ENCODE measurements at places on chromosomes 7 and 10.

DNA sequence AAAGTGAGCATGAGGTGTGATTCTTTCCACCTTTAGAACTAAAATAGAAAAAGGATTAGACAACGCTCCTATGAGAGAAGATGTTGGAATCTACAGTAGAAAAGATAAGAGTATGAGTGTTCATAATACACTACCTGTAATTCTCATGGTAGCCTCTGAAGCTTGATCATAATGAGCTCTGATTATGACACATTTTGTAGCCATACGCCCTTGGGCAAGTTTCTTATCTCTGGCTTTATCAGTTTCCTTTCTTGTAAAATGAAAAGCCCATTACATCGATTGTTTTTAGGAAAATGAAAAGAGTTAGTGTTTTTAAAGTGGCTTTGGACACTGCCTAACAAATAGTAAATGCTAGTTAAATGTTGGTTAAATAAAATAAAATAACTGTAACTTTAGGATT lies 22.4 kb upstream of the PRSS58 start:
- no peak for DNase-seq

DNA sequence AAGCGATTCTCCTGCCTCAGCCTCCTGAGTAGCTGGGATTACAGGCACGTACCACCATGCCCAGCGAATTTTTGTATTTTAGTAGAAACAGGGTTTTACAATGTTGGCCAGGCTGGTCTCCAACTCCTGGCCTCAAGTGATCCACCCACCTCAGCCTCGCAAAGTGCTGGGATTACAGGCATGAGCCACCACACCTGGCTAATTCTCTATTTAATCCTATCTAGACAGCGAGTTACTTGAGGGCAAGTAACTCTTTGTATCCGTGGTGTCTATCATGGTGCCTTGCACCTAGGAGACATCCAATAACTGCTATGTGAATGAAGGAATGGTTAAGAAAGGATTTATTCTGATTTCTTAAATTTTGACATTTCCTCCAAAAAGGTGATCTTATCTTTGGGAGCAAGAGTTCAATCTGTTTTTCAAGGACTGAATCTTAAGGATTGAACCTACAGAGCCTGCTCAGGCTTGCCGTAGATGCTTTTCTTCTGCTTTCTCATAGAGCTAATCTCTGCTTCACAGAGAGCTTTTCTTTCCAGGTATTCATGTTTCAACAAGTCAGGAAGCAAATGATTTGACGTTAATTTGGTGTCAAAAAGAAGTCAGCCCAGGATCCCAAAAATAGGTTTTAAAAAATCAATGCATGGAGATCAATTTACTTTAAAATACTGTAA lies 101.6 kb downstream of the CUL2 start:
- DNase-seq, result no peak

DNA sequence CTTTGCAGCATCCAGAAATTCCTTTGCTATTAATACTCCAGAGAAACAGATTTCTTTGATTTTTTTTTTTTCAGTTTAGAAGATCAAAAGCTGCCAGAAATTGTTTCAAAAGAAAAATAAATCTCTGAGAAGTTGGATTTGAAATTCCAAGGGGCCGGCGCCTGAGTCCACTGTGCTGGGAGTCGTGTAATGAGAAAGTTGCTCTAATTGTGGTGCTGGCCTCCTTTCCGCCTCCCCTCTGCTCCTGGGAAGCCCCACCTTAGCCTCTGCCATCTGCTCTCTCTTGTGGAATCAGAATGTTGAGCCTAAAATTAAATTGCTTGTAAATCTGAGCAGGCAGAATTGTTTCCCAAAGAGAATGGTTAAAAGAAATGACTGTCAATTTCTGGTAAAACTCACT lies 93.3 kb downstream of the EMX2 start:
- DNase-seq, result no peak

DNA sequence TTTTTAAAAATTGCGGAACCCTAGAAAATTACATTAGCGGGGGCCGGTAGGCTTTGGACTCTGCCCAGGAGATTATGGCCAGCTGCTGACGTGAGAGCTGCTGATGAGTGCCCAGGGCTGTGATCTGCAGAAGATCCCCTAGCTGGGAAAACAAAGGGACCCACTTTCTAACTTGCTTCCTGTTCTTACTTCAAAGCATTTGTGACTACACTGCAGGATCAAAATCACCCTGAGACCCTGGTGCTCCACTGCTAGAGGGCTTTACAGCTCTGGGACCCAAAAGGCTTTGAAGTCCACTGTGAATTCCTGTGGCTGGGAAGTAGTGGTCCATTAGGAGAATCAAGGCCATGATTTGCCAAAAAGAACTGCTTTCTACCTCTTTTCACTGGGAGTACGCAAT lies 499.4 kb upstream of the AKR1E2 start:
- no peak for DNase-seq

DNA sequence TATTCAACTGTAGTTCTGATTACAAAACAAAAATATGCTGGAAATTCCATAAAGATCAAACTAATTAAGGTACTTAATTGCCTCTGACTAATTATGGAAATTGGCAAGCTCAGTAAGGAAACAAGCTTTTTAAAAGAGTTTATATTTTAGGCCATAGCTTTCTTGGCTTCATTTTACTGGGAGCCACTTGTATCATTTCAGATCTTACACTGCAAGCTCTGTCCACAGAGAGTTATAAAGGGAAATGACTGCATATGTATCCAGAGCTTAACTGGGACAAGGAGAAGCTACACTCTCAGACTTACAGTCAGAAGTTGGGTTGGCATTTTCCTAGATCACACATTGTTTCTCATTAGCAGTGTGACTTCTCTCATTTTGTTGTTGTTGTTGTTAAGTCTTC lies 92.4 kb downstream of the LRRN3 start:
- no peak for DNase-seq

GRCh38 chr10:130497056-130498010 lies 361.1 kb downstream of the GLRX3 start:
- DNase-seq, result no peak

DNA sequence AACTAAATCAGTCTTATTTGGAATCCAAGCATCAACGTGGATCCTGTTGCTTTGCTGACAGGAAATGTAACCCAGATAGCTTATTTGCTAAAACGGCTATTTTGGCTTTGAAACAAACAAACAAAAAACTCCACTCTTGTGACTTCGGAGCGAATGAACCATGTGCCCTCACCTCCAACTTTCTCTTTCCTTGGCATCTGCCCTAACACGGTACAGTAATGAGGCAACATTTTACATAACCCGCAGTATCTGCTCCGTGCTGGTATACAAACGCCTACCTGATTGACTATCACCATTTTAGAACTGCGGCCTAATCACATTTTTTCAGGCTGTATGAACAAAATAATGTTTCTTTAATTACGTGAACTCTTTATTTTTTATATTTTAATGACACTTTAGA lies 37.5 kb upstream of the ARID5B start:
- DNase-seq, result no peak

Measured in CD4-positive, alpha-beta T cell treated with Interleukin-6 for 4 hours (primary cell).